ENCODE measurements at places on chromosomes 12 and 14. TPM values are rescaled to one million over a fixed set of nuclear protein-coding genes. Genes with fewer than 3 reads are reported as not detected.

GRCh38 chr12:29961231-29961630, 177.5 kb upstream of the TMTC1 start:
- no peak for DNase-seq

- no peak for DNase-seq
These were observed 395.7 kb upstream of the PDE3A start for GRCh38 chr12:19972325-19973288.

GRCh38 chr12:6932766-6933165, 5.0 kb downstream of the ATN1 start:
- no peak for DNase-seq

DNA sequence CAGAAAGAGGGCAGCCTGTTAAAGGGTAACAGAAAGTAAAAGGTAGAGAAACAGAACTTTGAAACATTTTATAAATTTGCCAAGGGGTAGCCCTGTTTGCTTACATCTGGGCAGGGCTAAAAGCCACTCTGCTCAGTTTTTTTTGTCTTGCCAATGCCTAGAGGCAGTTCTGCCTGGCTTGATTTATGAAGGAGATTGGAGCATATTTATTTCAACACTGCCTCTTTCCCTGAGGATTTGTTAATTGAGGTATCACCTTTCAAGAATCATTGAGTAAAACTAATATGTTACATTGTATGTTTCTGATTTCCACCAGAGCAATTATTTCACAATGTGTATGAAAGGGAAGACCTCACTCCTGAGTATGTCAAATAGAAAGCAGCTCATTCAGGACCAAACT, 160.8 kb downstream of the GXYLT1 start:
- no peak for DNase-seq

DNA sequence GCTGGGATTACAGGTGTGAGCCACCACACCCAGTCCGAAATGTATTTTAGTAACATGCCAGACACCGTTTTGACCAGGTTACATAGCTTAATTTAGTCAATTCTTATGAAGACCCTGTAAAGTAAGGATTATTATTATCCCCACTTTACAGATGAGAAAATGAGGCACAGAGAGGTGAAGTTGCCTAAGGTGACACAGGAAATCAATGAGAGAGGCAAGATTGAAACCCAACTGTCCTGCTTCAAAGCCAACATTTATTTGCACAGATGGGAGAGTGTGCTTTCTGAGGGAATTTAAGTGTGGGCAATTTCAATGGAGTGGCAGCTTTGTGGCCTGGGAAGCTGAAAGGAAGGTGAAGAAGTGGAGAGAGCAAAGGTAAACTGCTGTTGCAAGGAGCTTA, 19.1 kb upstream of the EPS8 start:
- DNase-seq, result no peak

DNA sequence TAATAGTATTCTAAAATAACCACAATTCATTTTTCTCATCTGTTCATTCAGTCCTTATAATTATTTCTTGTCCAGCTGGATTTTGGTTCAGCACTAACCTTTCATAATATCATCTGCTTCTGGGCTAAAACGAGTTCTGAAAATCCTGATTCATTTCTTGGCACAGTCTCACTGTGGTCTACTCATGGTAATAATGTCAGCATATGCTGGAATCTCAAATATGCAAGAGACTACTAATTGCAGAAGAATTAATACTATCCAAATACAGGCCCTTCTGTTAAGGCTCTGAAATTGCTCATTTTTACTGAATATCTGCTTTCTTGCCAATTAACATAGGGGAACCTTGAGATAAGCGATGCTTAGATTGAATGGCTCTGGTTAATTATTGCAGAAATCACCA, 597.1 kb downstream of the RPL10L start:
- no peak for DNase-seq

DNA sequence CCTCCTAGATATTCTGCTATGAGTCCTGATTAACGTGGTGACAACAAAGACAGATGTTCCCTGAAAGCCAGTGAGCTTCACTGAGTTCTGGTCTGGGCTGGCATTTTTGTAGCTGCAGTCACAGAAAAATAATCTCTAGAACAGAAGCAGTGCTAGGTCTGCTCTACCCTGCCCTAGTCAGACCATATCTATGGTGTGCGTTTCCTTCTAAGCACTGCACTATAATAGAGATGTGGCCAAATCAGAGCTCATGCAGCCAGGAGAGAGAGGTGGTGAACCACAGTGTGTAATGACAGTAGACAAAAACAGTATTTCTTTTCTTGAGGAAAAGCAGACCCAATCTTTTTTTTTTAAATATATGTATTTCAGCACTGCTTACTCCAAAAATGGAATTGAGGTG, 76.3 kb downstream of the CMAS start:
- no peak for DNase-seq

GRCh38 chr12:68455691-68456345, 123.7 kb upstream of the MDM1 start:
- DNase-seq, result no peak

GRCh38 chr12:3133405-3133783, 56.2 kb downstream of the TSPAN9 start:
- no peak for DNase-seq

- no peak for DNase-seq
These were observed 143.5 kb downstream of the SCARB1 start for GRCh38 chr12:124720004-124720680.

DNA sequence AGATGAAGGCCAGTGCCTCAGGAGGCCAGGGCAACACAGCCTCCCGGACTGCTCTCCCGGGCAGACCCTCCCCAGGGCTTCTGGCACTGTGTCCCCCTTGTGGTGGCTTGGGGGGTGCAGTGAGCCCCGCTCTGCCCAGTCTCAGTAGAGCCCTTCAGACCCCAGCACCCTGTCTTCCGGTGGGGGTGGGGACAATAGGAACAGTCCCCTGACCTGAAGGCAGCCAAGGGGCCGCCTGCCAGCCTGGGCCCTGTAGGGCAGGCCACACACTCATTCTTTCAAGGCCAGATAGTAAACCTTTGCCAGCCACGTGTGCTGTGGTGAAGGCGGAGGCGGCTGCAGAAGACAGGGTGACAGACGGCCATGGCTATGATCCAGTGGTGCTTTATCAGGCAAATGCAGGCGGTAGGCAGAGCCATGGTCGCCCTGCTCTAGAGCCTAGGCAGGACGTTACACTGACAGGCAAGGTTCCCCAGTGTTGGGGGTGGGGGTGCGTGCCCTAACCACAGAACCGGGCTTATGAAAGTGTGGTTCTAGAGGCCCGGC, 15.0 kb downstream of the ZFYVE21 start:
- no peak for DNase-seq

DNA sequence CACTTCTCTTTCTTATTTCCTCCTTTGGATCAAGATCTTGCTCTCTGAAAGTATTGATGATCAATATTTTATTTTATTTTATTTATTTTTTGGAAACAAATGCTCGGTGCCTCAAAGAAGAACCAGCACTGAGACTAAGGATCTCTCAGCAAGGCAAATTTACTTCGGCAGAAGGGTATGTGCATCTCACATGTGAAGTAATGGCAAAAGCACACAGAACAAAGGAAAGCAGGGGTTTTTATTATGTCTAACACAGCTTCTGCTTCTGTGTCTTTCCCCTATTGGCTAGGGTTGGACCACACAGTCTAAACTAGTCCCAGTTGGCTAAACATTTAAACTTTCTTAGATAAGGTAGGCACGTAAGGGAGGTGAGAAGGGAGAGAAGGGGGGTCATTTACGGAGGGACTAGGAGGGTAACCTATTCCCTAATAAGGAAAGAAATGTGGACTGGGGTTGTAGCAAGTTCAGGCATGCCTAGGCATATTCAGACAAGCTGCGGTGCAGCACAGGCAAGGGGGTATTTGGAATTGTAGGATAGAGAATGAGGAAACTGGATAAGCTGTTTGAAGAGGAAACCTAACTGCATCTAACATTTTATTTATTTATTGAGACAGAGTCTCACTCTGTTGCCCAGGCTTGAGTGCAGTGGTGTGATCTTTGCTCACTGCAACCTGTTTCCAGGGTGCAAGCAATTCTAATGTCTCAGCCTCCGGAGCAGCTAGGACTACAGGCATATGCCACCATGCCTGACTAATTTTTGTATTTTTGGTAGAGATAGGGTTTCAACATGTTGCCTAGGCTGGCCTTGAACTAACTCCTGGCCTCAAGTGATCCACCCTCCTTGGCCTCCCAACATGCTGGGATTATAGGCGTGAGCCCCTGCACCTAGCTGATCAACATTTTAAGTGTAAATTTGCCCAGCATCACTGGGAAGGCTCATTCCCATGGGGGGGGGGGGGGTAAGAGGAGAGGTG, 90.0 kb upstream of the EIF5 start:
- DNase-seq, result no peak

DNA sequence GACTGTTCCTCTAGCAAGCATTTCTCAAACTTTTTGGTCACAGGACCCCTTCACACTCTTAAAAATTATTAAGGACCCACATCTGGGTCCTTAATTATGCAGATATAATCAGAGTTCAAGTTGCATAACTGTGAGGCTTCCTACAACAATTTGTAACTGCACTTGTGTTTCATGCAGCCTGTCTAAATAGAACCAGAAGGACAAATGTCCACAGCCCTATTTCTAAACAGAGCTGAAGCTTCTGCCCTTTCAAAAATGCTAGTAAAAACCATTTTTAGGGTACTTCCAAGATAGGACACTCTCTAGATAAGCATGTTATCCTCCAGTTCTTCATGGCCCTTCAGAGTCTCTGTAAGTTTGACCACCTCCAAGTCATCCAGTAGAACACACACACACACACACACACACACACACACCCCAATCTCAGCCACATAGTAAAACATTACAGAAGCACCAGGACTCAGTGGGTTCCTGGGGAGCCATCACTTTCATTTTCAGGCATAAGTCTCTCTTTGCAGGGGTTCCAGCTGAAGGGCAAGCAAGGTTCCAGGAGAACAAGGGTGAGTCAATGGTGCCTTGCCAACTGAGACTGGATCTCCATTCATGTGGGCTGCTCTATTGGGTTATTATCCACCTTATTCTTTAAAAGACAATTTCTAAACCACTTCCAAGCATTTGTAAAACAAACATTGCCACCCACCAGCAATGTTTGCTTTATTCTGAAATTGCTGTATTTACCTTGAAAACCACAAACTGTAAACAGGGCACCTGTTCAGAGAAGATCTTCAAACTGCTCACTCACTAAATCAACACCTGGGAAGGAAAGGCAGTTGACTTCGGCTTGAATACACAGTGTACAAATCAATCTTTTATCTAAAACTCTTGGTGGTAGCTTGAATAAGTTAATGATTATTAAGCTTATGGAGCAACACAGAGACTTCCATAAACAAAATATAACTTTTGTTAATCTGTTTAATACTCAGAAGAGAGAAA, 64.1 kb downstream of the ITPR2 start:
- DNase-seq, result no peak

DNA sequence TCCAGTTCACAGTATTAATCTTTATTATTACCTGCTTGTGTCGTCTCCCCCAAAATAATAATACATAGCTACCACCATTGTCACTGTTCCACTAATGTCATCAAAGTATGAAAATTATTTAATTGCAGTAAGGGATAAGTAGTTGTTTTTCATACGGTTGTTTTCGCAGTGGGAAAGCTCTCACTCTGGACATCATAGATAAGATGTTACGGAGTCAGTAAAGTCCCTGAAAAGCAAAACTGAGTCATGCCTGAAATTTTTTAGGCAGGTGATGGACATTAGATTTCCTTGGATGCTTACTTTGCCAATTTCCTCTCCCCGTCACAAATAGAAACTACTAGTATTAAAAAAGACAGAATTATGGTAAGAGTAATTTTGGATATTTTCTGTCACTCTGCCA, 13.2 kb downstream of the PNP start:
- DNase-seq, result no peak

- no peak for DNase-seq
These were observed 58.9 kb downstream of the ARF6 start for GRCh38 chr14:49951691-49952345.

- peak; percentile 33 for DNase-seq
These were observed 853 bp downstream of the USP5 start for GRCh38 chr12:6852651-6853354.

The SYCP3 gene
- not detected for total RNA-seq

The GLT8D2 gene
- 45.2 TPM for total RNA-seq

The CDC42BPB gene
- total RNA-seq, result 121 TPM

The AGAP2 gene
- 1.2 TPM for total RNA-seq

The GPR162 gene
- total RNA-seq, result 1.1 TPM

The LRTM2 gene
- not detected for total RNA-seq
